Thoracic aorta (tissue), 2 donors: ENCODE measurements at places on chromosomes 2 and 18.

GRCh38 chr18:36623091-36623490, 205.7 kb downstream of the TPGS2 start:
- H3K27me3 ChIP-seq, result no peaks in the 10 kb centered on the region
- no peak for DNase-seq
- no peaks in the 10 kb centered on the region for H3K36me3 ChIP-seq
- peaks cover 11% of the 10 kb centered on the region for H3K4me1 ChIP-seq
- no peak overlapping the region for H3K27ac ChIP-seq

- DNase-seq, result no peak
- H3K36me3 ChIP-seq, result no peaks in the 10 kb centered on the region
- H3K27ac ChIP-seq, result no peak overlapping the region
Observed at GRCh38 chr2:120419073-120419472, 73.1 kb downstream of the INHBB start.

DNA sequence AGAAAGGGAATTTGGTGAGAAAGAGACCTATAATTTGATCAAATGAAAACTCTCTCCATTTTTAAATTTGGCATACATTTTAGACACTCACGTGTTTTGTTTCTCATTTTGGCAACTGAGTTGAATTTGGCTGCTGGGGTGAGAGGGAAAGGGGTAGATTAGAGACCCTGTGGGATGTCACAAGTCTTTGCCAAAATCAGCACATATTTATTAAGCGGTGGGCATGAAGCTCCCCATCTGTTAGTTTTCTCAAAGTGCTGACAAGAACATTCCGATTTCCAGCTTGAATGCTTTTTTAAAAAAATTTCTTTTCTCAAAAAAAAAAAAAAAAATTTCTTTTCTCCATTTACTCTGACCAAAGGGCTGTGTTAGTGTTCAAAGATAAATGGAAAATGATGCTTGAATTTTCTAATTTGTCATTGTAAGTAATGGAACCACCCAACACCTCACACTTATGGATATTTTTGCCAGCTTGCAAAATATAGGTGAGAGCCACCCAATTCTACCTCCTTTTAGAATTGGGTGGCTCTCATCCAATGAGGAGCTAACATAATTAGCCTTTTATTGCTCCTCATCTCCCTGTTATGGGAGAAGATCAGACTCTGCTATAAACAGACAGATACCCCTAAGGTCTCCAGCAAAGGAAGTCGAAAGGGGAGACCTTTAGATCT, 222.9 kb upstream of the FN1 start:
- peak overlapping the region; percentile 56 for H3K27ac ChIP-seq
- peaks cover 37% of the 10 kb centered on the region for H3K4me1 ChIP-seq
- H3K4me3 ChIP-seq, result no peak overlapping the region
- H3K36me3 ChIP-seq, result no peaks in the 10 kb centered on the region
- no peak for DNase-seq

- DNase-seq, result no peak
- H3K36me3 ChIP-seq, result no peaks in the 10 kb centered on the region
- H3K4me3 ChIP-seq, result no peak overlapping the region
- H3K27ac ChIP-seq, result no peak overlapping the region
- H3K4me1 ChIP-seq, result no peaks in the 10 kb centered on the region
Observed at GRCh38 chr2:102480285-102481195, 7.5 kb downstream of the SLC9A4 start.

GRCh38 chr2:102025583-102026267, 34.0 kb downstream of the IL1R2 start:
- H3K4me3 ChIP-seq, result no peak overlapping the region
- H3K27ac ChIP-seq, result no peak overlapping the region
- no peaks in the 10 kb centered on the region for H3K36me3 ChIP-seq
- DNase-seq, result no peak
- H3K27me3 ChIP-seq, result no peaks in the 10 kb centered on the region

- no peaks in the 10 kb centered on the region for H3K27me3 ChIP-seq
- no peak for DNase-seq
- H3K36me3 ChIP-seq, result no peaks in the 10 kb centered on the region
- no peak overlapping the region for H3K27ac ChIP-seq
Observed at GRCh38 chr2:177693658-177694339, 301.2 kb downstream of the AGPS start.

- no peaks in the 10 kb centered on the region for H3K36me3 ChIP-seq
- no peak overlapping the region for H3K4me3 ChIP-seq
- H3K27me3 ChIP-seq, result no peaks in the 10 kb centered on the region
- H3K27ac ChIP-seq, result no peak overlapping the region
- DNase-seq, result no peak
- H3K4me1 ChIP-seq, result no peaks in the 10 kb centered on the region
Observed at GRCh38 chr18:27214831-27215230, 29.7 kb upstream of the CHST9 start.
